ENCODE measurements at places on chromosomes 6 and 20.
A peak's percentile ranks its signal among the peaks of the same experiment; 100 is the strongest.

- no peaks in the 10 kb centered on the region for H3K36me3 ChIP-seq
- DNase-seq: no peak
- no peak overlapping the region for H3K27ac ChIP-seq
- H3K4me1 ChIP-seq: no peaks in the 10 kb centered on the region
- no peak overlapping the region for H3K4me3 ChIP-seq
- H3K27me3 ChIP-seq: no peaks in the 10 kb centered on the region
Observed at GRCh38 chr20:44796311-44796710, 14.0 kb downstream of the RIMS4 start.

- H3K27me3 ChIP-seq: no peaks in the 10 kb centered on the region
- no peaks in the 10 kb centered on the region for H3K4me1 ChIP-seq
- no peak overlapping the region for H3K4me3 ChIP-seq
- H3K36me3 ChIP-seq: no peaks in the 10 kb centered on the region
Observed at GRCh38 chr20:61024390-61024789, 227.7 kb upstream of the CDH4 start.

DNA sequence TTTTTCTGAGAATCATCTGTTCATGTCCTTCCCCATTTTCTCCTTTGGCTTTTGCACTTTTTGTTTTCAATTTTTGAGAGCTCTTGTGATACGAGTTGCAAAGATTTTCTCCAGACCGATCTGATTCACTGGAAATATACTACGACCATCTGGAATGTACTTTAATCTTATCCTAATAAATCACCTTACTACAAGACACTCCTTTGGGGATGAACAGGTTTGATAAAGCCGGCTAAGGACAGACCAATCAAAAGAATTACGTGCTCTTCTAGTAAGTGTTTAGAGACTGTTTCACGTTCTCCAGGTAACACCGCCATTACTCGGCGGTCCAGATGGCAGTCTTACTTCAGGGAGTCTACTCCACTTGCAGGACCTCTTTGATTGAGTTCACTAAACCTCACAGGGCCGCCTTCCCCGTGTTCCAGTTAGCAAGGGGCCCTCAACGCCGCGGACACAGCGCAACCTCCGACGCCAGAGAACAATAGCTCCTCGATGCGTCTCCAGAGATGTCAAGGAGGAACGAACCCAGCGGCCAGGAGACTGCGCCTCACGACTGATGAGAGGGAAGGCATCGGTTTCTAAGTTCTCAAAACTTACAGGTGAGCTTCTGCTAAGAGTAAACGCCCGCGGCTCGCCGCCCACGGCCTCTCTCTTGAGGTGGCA, 920 bp upstream of the WTAP start:
- H3K4me1 ChIP-seq: peaks cover 31% of the 10 kb centered on the region
- H3K27ac ChIP-seq: peak overlapping the region; percentile 91
- H3K36me3 ChIP-seq: no peaks in the 10 kb centered on the region
- DNase-seq: no peak
- H3K4me3 ChIP-seq: peak overlapping the region; percentile 89
- H3K27me3 ChIP-seq: no peaks in the 10 kb centered on the region

DNA sequence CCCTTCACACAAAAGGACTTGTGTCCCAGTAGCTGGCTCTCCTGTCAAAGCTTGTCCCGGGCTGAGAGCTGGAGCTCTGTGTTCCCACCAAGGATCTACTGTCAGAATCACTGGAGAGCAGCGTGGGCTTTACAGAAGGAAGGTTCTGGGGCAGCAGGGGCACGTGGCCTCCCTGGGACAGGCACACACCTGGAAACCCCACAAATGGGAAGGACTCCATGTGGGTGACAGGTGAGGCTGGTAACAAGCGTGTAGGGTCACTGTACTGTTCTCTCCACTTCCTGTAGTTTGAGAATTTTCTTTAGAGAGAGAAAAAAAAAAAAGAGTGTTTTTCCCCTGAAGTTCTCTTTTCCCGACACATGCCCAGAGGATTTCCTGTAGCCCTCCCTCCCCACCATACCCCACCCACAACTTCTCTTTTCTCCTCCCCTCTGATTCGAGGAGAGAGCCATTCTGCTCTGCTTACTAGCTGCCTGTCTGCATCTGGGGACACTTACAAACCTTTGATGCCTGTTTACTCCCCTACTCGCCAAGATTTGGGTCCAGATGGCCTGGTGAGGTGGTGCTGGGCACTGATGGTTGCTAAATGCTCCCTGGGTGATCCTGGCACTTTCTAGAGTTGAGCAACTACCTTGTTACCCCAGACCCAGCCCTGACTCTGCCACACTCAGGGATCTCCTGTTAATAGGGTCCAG, 84.1 kb upstream of the SIRPA start:
- DNase-seq: no peak
- H3K4me1 ChIP-seq: no peaks in the 10 kb centered on the region
- H3K27me3 ChIP-seq: no peaks in the 10 kb centered on the region
- H3K4me3 ChIP-seq: no peak overlapping the region

- H3K4me1 ChIP-seq: no peaks in the 10 kb centered on the region
- no peak overlapping the region for H3K4me3 ChIP-seq
- DNase-seq: no peak
- H3K27ac ChIP-seq: no peak overlapping the region
- H3K27me3 ChIP-seq: no peaks in the 10 kb centered on the region
Observed at GRCh38 chr20:25580711-25581110, 4.6 kb downstream of the NINL start.

DNA sequence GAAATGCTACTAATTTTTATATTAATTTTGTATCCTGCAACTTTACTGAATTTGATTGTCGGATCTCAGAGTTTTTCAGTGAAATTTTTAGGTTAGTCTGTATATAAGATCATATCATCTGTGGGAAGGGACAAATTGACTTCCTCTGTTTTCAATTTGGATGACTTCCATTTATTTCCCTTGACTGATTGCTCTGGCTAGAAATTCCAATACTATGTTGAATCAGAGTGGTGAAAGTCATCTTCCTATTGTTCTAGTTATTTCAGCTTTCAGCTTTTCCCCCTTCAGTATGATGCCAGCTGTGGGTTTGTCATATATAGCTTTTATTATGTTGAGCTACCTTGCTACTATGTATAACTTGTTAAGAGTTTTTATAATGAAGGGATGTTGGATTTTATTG, 771.2 kb downstream of the KIF16B start:
- no peaks in the 10 kb centered on the region for H3K27me3 ChIP-seq
- H3K4me1 ChIP-seq: no peaks in the 10 kb centered on the region
- no peaks in the 10 kb centered on the region for H3K36me3 ChIP-seq

DNA sequence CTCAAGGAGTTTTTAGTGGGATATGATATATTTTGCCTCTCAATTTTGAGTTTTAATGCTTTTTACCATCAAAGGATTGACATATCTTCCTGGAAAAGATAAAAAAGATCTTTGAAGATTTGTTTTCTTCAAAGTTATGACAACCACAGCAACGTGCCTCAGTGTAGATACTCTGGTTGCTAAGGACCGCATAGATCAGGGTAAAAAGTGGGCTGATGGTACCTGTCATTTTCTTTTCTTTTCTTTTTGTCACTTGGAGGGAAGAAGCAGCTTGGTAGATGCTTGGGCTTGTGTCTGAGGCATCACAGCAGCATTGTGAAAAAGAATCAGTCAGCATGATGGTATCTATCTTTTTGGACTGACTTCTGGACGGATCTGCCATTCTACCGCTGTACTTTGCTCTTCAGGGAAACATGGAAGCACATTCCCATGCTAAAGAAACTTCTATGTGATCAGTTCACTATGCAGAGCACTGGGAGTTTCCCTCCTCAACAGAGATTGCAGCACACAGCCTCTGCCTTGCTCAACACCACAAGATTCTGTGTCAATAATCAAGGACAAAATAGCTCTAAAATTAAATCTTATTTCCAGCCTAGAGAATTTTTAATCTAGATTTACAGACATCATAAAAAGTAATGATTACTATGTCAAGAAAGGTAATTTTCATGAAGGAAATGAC, 54.8 kb upstream of the SGK1 start:
- H3K4me1 ChIP-seq: peaks cover 14% of the 10 kb centered on the region
- DNase-seq: peak; percentile 25
- no peak overlapping the region for H3K27ac ChIP-seq

DNA sequence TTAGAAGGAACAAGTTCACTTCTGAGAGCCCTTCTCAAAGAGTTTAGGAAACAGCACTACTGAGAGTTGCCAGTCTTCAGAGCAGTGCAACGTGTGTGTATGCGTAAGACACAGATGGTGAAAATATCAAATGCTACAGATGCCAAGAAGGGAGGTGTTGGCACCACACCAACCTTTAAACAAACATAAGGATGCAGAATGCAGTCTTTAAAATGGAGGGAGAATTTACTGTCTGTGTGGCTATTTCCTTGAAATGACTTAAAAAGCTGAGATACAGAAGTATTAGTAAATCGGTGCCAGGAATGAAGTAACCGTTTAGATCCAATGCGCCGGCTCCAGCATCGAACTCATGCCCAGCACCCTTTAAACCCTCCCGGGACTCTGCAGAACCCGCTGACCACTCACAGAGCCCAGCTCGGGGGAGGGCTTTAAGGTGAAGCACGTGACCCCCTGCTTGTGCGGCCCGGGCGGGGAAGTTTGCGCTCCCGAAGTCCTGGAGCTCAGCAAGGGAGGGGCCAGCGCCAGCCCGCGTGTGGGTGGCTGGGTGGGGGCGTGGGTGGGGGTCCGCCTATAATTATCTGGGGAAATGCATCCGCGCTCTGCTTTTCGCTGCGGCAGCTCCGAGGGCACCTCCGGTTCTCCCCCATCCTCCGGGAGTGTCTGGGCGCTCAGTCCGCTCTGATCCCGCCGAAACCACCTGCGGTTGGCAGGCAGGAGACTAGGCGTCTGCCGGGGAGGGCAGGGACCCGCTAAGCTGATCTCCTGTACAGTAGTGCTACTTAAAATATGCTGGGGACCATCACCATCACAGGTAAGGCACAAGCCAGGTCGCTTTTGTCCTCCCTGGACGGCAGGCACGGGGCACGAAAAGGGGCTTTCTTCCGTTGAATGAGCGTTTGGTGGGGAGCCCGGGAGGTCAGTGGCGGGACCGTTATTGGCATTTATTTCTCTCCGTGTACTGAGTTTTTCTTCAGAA, 66.0 kb downstream of the ZBTB2 start:
- no peak for DNase-seq
- peaks cover 12% of the 10 kb centered on the region for H3K4me1 ChIP-seq
- H3K27me3 ChIP-seq: peaks cover 7% of the 10 kb centered on the region

GRCh38 chr6:127618729-127619128, 41.8 kb downstream of the C6orf58 start:
- no peak overlapping the region for H3K27ac ChIP-seq
- no peaks in the 10 kb centered on the region for H3K27me3 ChIP-seq
- no peaks in the 10 kb centered on the region for H3K36me3 ChIP-seq
- no peaks in the 10 kb centered on the region for H3K4me1 ChIP-seq
- no peak overlapping the region for H3K4me3 ChIP-seq
- no peak for DNase-seq

DNA sequence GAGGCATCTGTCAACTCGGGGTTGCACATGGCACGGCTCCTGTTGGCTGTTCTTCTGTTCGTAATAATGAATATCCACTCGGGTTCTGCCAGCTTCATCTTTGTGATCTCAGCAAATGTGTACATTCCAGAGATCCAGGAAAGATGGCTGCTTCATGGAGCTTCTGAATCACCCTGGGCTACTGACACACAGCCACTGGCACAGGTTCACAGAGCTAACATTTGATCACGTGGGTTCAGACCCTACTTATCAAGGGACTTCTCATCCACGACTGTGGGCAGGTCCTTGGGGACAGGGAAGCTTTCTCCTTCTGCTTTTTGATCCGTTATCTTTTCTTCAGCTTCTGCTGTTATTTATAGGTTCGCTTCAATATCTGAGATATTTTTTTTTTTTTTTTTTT, 18.1 kb downstream of the PPP1R3G start:
- H3K27me3 ChIP-seq: no peaks in the 10 kb centered on the region
- DNase-seq: no peak
- H3K4me3 ChIP-seq: no peak overlapping the region
- no peak overlapping the region for H3K27ac ChIP-seq
- no peaks in the 10 kb centered on the region for H3K36me3 ChIP-seq
- no peaks in the 10 kb centered on the region for H3K4me1 ChIP-seq

DNA sequence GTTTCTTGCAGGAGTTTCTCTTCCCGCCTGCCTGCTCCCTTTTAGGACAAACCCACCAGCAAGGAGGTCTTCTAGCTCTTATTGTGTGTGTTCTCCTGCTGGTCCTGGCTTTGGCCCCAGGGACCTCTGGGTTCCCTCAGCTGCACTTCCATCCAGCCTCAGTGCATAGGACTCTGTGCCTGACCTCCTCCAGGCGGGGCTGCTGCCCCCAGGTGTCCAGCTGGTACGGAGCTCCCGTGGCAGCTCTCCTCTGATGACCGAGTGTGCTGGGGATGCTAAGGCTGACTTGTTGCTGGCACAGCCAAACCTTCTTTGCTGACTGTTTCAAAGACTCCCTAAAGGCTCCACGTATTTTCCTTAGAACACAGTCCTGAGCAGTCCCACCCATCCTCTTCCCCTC, 167.6 kb upstream of the PROKR2 start:
- no peak overlapping the region for H3K27ac ChIP-seq
- DNase-seq: no peak
- H3K27me3 ChIP-seq: no peaks in the 10 kb centered on the region
- H3K4me3 ChIP-seq: no peak overlapping the region

GRCh38 chr6:87322304-87323212, at the start of gene SMIM8:
Gene SMIM8, plus strand, starts transcription at chr6:87322588. Its CDS starts 14,444 bp downstream, at chr6:87337032.
- peak within 1 kb of the TSS; percentile 82 for H3K4me3 ChIP-seq
- peak within 1 kb of the TSS; percentile 80 for H3K27ac ChIP-seq
- no peaks in the 10 kb centered on the region for H3K27me3 ChIP-seq
- no peaks in the 10 kb centered on the region for H3K4me1 ChIP-seq
- peak; percentile 80 for DNase-seq

DNA sequence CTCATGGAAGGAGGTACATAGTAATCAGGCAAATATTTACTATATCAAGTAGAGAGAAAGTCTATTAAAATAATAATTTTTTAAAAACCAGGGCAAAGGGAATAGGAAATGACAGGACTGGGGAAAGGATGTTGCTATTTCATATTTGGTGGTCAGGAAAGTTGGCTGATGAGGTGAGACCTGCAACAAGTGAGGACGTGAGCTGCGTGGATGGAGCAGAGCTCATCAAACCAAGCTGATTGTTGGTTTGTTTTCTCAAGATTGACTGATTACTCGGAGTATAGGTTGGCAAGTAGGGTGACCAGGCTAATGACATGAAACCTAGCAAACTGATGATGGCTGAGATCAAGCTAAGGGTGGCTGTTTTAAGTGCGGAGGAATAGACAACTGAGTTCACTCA, 6.0 kb downstream of the GJA1 start:
- peaks cover 4% of the 10 kb centered on the region for H3K27me3 ChIP-seq
- no peak for DNase-seq
- H3K4me3 ChIP-seq: no peak overlapping the region
- H3K4me1 ChIP-seq: peaks cover 7% of the 10 kb centered on the region

DNA sequence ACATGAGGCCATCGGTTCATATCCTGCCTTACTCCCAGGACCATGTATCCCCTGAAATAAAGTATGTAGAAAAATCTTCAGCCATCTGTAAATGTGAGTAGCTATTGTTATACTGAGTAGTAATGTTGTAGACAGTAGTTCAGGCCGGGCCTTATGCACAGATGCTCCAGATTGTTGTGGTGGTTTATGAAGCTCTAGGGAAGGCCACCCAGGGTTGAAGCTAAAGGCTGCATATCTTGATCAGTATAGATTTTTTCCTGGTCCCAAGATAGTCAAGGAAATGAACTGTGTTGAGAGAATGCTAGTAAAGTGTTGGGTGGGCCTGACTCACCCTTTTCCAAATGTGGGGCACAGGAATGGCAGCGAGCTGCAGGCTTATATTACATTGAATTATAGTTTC, 81.4 kb downstream of the FNDC1 start:
- H3K27me3 ChIP-seq: no peaks in the 10 kb centered on the region
- H3K36me3 ChIP-seq: no peaks in the 10 kb centered on the region
- H3K27ac ChIP-seq: no peak overlapping the region
- DNase-seq: no peak
- no peak overlapping the region for H3K4me3 ChIP-seq

All from naive thymus-derived CD4-positive, alpha-beta T cell (primary cell).